ENCODE measurements at places on chromosomes 4 and X.

DNA sequence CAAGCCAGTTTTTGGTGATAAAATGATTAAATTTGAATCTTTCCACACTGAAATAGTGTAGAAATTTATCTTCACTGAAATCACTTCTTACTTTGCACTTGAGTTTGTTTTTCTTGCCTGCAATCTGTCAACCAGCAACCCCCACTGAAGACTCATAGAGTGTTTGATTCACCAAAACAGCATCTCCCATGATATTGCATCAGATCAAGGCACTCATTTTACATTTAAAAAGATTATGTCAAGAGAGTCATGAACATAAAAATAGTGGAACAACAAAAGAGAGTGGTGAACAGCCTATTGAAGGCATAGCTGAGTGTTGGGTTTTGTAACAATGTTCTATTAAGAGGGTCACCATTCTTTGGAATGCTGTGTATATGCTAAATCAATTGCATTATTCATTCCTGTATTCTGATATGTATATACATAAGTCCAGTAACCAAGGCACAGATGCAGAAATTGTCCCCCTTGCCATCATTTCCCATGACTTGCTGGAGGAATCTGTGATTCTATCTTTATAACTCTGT, 1934.9 kb downstream of the ARAP2 start:
- DNase-seq = no peak

DNA sequence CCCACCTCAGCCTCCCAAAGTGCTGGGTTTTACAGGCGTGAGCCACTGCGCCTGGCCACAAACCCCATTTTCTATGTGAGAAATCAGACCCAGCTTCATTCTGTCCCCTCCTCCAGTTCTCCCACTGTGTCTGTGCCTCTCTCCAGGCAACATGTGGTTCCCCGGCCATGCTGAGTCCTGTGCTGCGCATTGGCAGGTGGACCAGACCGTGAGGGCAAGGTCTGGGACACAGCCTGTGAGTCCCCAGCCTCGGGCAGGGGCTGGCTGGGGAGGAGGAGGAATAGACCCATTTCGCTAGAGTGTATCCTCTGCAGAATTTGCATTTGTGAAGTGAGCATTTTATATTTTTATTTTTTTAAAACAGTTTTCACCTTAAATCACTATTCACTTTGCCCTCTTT, 21.5 kb upstream of the CLDN24 start:
- no peak for DNase-seq

GRCh38 chr4:211033-211511, 86.8 kb downstream of the ZNF718 start:
- no peak for DNase-seq

- DNase-seq = no peak
Measured at GRCh38 chr4:8320386-8320750, 50.8 kb downstream of the HTRA3 start.

Data from epithelial cell of proximal tubule (primary cell).